Stimulated activated CD4-positive, alpha-beta T cell treated with anti-CD3 and anti-CD28 coated beads, Interleukin-2, amount 100 ng/mL, for 48 hours (primary cell): ENCODE measurements at places on chromosomes 2 and 18.

DNA sequence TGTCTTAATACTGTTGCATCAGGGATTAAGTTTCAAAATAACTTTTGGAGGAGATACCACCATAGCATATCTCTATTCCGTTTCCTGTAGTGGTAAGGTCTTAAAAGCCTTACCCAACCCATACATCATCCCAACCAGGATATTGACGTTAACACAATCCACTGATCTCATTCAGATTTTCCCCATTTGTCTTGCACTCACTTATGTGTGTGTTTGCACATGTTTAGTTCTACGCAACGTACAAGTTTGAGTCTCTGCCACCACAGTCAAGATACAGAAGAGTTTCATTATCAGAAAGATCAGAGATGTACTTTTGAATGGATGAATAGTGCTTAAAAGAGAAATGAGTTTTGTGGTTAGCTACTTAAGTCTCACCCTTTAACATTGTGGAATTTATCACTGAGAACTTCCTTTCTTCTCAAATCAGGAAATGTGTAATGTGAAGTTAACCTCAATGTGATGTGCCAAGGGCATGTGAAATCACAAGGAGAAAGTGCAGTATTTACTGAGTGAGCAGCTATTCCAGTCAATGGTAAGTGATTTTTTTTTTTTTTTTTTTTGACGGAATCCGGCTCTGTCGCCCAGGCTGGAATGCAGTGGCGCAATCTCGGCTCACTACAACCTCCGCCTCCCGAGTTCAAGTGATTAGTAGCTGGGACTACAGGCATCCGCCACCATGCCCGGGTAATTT lies 69.2 kb upstream of the EPHA4 start:
- DNase-seq, result no peak

- no peak for DNase-seq
Observed at GRCh38 chr2:178309541-178309940, 115.2 kb downstream of the OSBPL6 start.

DNA sequence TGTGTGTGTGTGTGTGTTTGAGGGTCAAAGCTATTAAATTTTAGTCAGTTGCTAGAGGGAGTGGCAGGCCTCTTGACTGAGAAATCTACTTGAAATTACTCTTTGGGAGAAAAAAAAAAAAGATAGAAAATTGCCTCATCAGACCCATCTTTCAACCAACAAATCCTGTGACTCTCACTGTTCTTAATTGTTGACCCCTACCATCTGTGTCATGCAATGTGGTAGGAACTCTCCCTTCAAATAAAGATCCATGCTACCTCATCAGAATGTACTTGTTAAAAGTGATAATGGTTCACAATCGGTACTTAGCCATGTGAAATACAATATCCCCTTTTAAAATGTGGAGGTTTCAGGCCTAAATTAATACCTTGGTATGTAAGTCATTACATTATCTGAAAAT lies 670.8 kb upstream of the FANCL start:
- DNase-seq, result no peak

GRCh38 chr2:189519631-189520387 lies 60.8 kb downstream of the SLC40A1 start:
- DNase-seq, result no peak

GRCh38 chr2:176270100-176270750 lies 983 bp downstream of the MTX2 start:
- no peak for DNase-seq

GRCh38 chr2:165837122-165837521 lies 43.1 kb upstream of the GALNT3 start:
- no peak for DNase-seq

DNA sequence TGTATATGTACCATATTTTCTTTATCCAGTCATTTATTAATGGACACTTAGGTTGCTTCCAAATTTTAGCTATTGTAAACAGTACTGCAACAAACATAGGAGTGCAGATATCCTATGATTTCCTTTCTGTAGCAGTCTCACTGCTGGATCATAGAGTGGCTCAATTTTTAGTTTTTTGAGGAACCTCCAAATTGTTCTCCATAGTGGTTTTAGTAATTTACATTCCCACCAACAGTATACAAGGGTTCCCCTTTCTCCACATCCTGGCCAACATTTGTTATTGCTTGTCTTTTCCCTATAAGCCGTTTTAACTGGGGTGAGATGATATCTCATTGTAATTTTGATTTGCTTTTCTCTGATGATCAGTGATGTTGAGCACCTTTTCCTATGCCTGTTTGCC lies 114.3 kb downstream of the TMEM17 start:
- DNase-seq, result no peak

GRCh38 chr2:70785137-70785911 lies 5.1 kb downstream of the FIGLA start:
- DNase-seq, result peak; percentile 12
